CD8-positive, alpha-beta T cell (primary cell): ENCODE measurements at places on chromosomes 13 and 19.

- no peak for DNase-seq
These were observed 53.0 kb upstream of the GPC6 start for GRCh38 chr13:93173654-93174053.

GRCh38 chr13:110625771-110626321 lies 10.5 kb downstream of the NAXD start:
- no peak for DNase-seq

- peak; percentile 50 for DNase-seq
These were observed 13.2 kb downstream of the NUCB1 start for GRCh38 chr19:48913114-48913889.

GRCh38 chr19:54434112-54434872 lies 14.7 kb upstream of the LENG8 start:
- DNase-seq = no peak

DNA sequence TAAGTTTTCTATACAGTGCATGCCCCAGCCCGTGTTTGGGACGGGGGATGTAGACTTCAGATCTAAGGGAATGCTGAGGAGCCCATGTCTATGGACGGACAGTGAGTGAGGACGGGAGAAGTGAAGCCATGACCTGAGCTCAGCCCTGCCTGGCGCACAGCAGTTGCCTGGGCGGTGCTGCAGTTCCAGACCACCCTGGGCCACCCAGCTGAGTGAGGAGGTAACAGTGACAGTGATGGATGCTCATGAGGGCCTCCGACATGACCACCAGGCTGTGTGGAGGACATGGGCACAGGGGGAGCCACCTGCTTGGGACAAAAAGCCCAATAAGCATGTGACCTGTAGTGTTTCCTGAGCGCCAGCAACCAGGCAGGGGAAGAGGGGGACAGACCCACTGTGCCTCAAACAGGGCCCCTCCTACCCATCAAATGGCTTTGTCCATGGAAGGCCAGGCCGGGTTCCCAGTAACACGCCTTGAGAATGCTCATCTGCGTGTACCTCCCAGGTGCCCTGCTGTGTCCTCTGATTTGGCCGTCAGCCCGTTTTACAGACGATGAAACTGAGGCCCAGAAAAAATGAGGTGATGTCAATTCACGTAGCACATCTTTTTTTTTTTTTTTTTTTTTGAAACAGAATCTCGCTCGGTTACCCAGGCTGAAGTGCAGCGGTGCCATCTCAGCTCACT lies 22.6 kb downstream of the NOSIP start:
- DNase-seq = peak; percentile 23

DNA sequence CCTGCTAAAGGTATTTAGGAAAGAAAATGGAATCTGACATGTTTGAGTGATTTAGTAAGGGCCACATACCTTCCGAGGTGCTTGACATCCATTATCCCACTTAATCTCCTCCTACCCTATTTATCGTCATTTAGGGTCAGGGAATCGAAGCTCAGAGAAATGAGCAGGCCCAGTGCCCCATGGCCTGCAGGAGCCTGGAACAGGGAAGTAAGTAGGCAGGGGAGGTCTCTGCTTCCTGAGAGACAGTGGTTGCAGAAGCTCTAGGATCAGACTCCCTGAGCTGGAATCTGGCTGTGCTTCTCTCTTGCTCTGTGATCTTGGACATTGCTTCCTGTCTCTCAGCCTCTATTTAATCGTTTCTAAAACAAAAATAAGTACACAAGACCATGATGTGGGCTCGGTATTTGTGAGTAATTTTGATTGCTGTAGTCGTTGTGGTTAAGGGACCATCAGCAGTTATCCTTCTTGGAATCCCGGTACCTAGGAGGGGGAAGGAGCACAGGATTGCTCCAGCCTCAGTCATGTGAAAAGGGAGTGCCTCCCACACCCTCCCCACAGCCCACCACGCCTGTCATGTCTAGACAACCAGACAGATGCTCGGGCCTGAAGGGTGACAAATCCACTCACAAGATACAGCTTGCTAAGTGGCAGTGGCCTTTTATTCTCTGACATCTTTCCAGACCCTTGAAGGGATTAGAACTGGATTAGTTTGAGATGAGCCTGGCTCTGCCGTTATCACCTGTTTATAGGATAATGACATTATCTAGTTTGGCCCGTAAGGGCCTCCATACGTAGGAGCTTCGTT lies 169.2 kb upstream of the TSHZ3 start:
- DNase-seq = no peak

DNA sequence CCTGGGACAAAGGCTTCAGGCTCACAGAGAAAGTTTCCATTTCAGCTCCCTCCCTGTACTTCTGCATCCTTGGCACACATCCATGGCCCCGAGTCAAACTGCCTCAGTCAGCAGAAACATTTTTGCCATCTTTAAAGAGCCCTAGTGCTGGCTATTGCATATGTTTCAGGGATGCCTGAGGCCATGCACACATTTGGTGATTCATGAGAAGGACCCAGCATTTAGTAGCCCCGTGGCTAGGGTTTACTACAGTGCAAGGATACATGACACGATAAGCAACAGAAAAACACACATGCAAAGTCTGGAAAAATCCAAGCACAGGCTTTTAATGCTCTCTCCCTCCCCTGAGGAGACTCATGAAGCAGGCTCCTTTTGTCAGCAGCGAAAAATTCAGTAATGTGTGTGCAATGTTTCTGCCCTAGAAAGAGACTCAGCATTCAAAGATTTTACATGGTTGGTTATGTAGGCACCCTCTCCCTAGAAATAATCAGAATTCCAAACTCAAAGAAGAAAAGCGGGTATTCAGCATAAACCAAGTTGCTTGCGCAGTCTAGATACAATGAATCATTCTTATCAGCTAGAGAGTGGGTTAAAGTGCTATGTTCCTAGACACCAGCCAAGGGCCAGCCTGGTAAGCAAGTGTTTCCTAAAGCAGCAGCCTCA lies 17.6 kb downstream of the ACOD1 start:
- no peak for DNase-seq

DNA sequence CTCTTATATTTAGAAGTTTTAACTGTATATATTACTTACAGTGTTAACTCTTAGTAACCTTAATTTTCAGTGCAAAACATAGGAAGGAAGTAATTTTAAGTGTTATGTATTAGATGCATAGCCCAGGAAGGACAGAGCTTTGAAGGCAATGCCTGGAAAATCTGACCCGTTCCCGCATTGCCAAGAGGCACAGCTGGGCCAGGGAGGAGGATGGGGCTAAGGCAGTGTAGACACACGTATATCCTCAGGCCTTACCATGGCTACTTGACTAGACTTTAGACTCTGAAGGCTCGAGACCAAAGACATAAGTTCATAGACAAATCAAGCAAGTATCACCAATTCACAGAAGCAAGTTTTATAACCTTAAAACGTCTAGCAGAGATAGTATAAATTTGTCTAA lies 1944.2 kb downstream of the OLFM4 start:
- no peak for DNase-seq

GRCh38 chr13:49749848-49750247 lies 42.6 kb downstream of the KPNA3 start:
- no peak for DNase-seq

GRCh38 chr13:50357586-50358118 lies 342.4 kb downstream of the KCNRG start:
- no peak for DNase-seq

- DNase-seq = peak; percentile 82
These were observed 49.6 kb downstream of the MYO9B start for GRCh38 chr19:17125062-17125727.

DNA sequence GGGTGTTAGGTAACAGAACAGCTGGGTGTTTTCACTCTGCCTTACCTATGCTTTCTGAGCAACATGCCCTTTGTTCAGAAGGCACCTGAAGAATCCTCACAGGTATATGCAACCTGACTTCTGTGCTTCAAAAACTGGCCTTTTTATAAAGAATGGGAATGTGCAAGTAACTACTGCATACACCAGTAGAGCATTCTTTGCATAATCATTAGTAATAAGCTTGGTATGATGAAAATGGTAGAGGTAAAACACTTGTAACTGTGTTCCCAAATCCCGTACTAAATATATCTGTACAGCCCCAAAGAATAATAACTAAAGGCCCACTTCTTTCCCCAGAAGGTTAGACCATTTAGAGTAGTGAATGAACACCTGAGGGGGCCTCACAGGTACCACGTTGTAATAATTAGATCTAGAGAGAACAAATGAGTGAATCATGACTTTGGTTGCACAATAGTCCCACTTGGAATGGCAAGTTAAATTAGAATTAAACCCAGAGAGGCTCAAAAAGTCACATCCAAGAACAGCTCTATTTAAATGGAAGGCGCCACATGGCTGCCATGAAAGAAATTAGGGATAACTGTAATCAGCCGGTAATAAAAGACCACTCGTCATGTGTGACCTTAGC lies 413.9 kb downstream of the KLF12 start:
- DNase-seq = no peak

DNA sequence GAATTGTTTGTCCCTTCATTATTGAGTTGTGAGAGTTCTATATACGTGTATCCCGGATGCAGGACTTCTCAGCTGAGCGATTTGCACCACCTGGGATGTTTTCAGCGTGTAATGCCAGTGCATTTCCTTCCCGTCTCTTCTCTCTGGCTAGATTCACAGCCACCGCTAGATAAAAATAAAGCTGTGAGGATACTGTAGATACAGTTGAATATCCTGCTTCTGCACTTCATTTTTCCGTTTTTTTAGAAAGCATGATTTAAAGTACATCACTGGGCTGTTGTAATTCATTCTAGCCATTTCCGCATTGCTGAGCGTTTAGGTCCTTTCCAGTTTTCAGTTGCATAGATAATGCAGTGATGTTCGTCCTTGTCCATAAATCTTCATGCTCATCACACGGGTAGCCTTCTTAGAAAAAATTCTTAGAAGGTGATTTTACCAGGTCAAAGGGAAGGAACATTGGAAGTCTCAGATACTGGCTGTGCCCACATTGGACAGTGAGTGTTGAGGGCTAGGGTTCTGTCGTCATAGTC lies 14.7 kb downstream of the PPP1R37 start:
- no peak for DNase-seq

GRCh38 chr13:105329359-105329758 lies 1206.1 kb downstream of the EFNB2 start:
- DNase-seq = no peak

GRCh38 chr13:60494296-60494695 lies 97.3 kb downstream of the TDRD3 start:
- DNase-seq = no peak

DNA sequence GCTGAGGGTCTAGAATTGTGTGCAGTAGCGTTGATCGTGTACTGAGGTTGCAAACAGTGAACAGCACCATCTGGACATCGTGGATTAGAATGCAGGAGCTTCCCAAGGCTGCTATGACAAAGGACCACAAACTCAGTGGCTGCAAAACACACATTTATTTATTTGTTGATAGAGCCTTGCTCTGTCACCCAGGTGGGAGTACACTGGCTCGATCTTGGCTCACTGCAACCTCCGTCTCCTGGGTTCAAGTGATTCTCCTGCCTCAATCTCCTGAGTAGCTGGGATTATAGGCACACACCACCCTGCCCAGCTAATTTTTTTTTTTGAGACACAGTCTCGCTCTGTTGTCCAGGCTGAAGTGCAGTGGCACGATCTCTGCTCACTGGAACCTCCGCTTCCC lies 2.3 kb upstream of the UHRF1 start:
- no peak for DNase-seq

- no peak for DNase-seq
These were observed 4.4 kb downstream of the ELSPBP1 start for GRCh38 chr19:47998800-47999199.

GRCh38 chr13:26075498-26075897 lies 23.7 kb upstream of the SHISA2 start:
- DNase-seq = no peak

GRCh38 chr19:17240062-17240752 lies 5.5 kb downstream of the NR2F6 start:
- no peak for DNase-seq

GRCh38 chr13:74466020-74466419 lies 331.8 kb upstream of the KLF12 start:
- DNase-seq = no peak

- DNase-seq = no peak
These were observed 11.2 kb upstream of the CEACAM19 start for GRCh38 chr19:44660081-44660480.
